ENCODE measurements at places on chromosomes 4 and X. TPM values are rescaled to one million over a fixed set of nuclear protein-coding genes. Genes with fewer than 3 reads are reported as not detected.

GRCh38 chrX:54550821-54551220 lies 20.8 kb downstream of the GNL3L start:
- no peak for DNase-seq

Gene TREX2
- 1.2 TPM for polyA plus RNA-seq

Gene GPC4
- polyA plus RNA-seq = 0.01 TPM

- DNase-seq = no peak
Measured at GRCh38 chr4:73843369-73843768, 6.9 kb downstream of the CXCL6 start.

DNA sequence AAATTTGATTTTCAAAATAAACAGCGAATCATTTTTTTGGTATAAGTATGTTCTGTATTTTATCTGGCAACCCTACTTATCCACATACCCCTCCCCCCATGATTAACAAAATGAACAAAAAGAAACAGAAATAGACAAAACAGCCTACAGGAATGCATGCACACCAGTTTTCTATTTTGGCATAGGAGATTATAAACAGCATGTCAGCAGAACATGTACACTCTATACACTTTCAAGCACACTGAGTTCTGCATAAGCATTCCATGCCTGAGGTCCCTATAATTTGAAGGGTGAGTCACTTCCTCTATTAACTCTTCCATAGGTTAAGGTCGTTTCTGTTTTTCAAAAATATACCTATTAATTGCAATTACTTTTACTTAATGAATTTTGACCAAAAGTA lies 28.0 kb upstream of the ZNF280C start:
- no peak for DNase-seq

- no peak for DNase-seq
Measured at GRCh38 chrX:105323928-105324327, 103.4 kb upstream of the TEX13A start.

Gene MAGEC3
- polyA plus RNA-seq = not detected

Gene DGKK
- not detected for polyA plus RNA-seq

- no peak for DNase-seq
Measured at GRCh38 chr4:184315675-184316359, 98.1 kb upstream of the ENPP6 start.

- DNase-seq = no peak
Measured at GRCh38 chrX:82711457-82711856, 796.6 kb upstream of the POU3F4 start.

DNA sequence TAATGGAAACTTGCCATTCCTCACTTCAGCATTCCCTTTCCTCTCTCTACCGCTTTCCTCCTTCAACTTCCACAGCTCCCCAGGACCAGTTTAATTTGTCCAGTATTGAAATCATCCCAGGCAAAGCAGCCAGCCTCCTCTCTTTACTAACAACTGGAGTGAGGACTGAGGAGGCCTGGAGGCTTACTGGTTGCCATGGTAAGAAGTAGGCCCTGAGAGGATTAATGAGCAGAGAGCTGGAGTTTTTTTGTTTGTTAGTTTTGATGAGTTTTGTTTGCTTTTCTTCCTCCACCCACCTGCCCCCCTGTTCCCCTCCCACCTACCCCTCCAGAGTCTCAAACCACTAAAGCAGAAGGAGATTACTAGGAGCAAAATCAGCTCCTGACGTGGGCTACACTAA lies 29.5 kb upstream of the PLP1 start:
- no peak for DNase-seq

DNA sequence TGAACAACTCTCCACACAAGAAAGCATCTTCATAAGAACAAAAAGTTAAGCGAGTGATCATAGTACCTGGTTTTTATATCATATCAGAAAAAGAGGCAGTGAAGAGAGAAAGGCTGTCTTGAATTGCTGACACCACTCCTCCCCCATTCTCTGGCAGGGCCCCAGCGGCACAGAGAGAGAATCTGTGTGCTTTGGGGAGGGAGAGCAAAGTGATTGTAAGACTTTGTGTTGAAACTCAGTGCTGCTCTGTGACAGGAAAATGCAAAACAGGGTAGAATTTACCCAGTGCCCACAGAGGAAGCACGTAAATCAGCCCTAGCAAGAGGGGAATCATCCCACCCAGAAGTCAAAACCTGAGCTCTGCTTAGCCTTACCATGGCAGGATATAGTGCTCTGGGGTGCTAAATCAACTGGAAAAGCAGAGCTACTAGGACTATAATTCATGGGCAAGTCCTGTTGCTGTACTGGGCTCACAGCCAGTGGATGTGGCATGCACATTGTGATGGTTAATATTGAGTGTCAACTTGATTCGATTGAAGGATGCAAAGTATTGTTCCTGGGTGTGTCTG lies 174.6 kb downstream of the PRR32 start:
- no peak for DNase-seq

DNA sequence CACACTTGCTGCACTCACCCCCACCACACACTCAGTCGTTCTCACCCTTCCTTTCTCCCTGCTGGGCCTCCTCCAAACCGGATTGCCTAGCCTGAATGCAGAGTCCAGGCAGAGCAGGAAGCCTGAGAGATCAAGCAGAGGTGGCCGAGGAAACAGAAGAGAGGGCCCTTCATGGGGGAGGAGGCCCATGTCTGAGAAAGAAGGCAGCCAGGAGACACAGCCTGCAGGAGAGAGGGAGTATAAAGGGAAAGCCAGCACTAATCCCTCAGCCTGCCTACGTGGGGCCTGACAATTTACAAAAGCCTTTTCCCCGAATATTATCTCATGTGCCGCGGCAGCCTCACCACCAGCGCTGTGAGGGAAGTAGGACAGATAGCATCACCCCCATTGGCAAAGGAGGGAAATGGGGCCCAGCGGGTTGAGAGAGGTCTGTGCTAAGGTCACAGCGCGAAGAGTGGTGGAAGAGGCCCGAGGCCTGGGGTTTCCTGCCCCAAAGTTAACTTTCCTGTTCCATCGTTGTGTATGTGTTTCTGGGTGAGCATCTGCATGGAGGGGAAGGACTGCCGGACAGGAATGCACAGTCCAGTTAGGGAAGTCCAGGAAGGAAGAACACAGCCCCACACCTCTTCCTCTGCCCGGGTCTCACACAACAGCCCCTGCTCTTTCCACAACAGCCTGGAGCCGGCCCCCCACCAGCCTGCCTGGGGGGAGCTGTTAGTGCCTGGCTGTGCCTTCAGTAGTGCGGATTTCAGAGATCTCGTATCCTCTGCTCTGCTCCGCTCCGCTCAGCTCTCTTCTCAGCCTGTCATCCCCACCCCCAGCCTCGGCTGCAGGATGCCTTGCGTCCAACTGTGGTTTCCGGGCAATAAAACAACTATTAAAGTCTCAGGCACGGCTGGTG lies 50.9 kb upstream of the BCOR start:
- no peak for DNase-seq

Gene TLR2
- not detected for polyA plus RNA-seq

DNA sequence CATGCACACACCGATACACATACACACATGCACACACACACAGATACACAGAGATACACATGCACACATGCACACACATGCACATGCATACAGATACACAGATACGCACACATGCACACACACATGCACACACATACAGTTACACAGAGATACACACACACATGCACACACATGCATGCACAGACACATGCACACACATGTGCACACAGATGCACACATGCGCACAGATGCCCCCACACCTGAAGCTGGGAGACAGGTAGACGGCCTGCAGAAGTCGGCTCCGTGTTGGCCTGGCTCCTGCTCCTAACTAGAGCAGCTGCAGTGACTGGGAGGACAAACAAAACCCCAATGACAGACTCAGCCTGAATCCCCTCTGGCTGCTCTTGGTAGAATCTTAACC lies 46.8 kb downstream of the PSAPL1 start:
- DNase-seq = no peak

DNA sequence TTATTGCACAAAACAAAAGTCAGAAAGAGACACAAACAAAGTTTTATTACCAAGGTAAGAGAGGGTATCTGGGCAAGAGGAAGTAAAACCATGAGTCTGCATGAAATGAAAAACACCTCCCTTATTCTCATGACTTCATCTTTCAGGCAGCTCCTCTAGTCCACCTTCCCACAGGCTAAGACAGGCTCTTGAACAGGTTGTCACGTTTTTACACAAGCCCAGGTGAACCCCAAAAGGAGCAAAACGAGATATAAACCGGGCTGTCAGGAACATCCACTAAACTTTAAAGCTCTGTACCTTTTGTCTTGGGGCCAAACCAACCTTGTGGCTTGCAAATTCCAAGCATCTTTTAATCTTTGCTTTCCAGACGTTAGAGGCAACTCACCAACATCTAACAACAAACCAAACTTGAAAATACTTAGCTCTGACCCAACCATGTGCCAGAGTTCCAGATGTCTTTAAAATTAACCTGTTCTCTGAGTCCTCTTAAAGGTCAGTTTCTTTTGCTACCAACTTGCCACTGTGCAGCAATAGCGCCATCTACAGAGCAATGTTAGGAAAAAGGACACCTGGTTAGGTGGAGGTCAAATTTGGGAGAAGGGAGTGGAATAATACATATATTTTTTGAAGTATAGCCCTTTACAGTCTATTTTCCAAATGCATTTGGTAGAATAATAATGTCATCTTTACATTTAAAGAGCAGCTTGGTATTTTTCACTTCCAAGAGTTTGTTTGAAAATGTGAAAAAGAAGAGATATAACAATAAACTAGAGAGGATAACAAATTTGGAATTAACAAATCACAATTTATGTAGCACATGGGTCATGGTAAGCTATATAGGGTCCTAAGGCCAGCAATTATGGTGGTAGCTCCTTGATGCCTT lies 73.1 kb downstream of the QRFPR start:
- DNase-seq = peak; percentile 2

DNA sequence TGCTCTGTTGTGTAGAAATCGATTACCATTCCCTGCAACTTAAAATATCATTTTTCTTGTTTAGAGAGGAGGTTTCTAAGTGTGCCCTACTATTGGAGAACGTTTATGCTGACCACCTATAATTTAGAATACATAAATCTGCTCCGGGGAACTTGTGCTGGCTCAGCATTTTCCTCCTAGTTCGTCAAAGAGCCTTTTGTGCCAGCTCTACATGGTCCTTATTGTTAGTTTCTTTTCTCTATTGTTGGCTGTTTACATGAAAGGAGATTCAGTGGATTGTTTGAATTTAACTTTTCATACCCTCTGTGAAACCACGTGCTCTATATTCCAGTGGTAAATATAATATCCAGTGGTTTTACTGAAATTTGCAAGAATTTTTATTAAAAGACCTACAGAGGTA lies 53.4 kb upstream of the ATP8A1 start:
- DNase-seq = no peak

Gene SUPT20HL2
- not detected for polyA plus RNA-seq

Gene AFF2
- polyA plus RNA-seq = not detected

GRCh38 chr4:22897520-22898108 lies 204.9 kb downstream of the GBA3 start:
- peak; percentile 19 for DNase-seq

DNA sequence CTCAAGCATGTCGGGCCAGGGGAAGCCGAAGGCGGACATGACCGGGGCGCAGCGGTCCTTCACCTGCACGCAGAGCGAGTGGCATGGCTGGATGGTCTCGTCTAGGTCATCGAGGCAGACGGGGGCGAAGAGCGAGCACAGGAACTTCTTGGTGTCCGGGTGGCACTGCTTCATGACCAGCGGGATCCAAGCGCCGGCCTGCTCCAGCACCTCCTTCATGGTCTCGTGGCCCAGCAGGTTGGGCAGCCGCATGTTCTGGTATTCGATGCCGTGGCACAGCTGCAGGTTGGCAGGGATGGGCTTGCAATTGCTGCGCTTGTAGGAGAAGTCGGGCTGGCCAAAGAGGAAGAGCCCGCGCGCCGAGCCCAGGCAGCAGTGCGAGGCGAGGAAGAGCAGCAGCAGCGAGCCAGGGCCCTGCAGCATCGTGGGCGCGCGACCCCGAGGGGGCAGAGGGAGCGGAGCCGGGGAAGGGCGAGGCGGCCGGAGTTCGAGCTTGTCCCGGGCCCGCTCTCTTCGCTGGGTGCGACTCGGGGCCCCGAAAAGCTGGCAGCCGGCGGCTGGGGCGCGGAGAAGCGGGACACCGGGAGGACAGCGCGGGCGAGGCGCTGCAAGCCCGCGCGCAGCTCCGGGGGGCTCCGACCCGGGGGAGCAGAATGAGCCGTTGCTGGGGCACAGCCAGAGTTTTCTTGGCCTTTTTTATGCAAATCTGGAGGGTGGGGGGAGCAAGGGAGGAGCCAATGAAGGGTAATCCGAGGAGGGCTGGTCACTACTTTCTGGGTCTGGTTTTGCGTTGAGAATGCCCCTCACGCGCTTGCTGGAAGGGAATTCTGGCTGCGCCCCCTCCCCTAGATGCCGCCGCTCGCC lies at the start of gene SFRP2:
SFRP2 (minus strand) TSS at position 671 of the 864 bp plus-strand sequence; CDS start at position 423, 248 bp downstream.
- DNase-seq = no peak

- DNase-seq = no peak
Measured at GRCh38 chr4:129641179-129641578, 545.2 kb downstream of the C4orf33 start.

- no peak for DNase-seq
Measured at GRCh38 chr4:148542922-148543623, 100.9 kb upstream of the NR3C2 start.

Gene EMD
- 131 TPM for polyA plus RNA-seq

Gene ZNF81
- 4.4 TPM for polyA plus RNA-seq

DNA sequence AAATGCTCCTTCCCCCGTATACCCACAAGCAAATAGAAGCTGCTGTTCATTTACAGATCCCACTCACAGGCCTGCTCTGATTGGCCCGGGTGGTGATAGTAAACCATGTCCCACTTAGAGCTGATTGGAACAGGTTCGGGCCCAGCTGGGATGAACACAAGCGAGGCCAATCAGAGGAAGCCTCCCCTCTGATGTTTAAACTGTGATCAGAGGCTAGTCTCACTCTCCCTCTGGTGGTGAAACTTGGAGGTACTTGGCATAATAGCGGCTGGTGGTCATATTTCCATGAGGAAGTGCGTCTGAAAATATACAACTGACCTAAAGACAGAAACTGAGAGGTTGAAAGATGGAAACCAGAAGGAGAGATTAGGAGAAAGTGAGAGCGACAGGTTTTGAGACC lies 51.5 kb upstream of the TRPC3 start:
- DNase-seq = peak; percentile 65

Gene ENAM
- polyA plus RNA-seq = not detected

Gene ATXN3L
- not detected for polyA plus RNA-seq

DNA sequence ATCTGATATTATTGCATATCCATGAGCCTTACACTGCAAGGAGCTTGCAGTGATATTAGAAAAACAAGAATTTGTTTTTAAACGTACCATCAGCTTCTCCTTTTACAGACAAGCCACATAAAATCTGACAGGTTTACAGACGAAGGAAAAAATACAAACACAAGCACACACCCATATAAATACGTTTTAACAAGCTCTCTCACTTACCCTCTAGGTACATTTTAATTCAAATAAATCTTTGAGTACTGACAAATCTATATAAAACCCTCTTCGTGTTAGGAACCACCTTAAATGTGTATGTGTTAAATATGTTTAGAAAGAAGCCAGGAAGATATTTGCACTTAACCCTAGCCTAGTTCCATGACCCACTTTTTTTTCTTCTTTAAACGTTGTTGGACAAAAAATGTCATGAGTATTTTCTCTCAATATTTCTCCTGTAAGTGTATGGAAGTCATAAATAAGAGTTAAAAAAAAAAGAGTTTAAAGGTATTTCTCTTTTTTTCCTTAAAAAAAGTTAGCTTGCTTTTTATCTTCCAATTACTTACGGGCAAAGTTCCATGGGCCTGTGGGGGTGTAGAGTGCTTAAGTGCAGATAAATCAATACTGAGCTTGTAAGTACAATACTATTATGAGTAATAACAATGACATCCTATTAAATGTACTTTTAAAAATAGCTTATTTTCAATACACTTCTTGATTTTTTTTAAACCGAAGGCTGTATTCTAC lies 1.5 kb downstream of the ARAP2 start:
- no peak for DNase-seq

- DNase-seq = no peak
Measured at GRCh38 chr4:6924361-6924779, 14.7 kb downstream of the TBC1D14 start.

GRCh38 chr4:109332926-109333464 lies 30.5 kb upstream of the COL25A1 start:
- DNase-seq = no peak

Measured in A549 (cell line).